ENCODE measurements at places on chromosomes 13 and 19.

GRCh38 chr19:7554990-7555864 is 19.7 kb downstream of the PNPLA6 start:
- no peak for DNase-seq

DNA sequence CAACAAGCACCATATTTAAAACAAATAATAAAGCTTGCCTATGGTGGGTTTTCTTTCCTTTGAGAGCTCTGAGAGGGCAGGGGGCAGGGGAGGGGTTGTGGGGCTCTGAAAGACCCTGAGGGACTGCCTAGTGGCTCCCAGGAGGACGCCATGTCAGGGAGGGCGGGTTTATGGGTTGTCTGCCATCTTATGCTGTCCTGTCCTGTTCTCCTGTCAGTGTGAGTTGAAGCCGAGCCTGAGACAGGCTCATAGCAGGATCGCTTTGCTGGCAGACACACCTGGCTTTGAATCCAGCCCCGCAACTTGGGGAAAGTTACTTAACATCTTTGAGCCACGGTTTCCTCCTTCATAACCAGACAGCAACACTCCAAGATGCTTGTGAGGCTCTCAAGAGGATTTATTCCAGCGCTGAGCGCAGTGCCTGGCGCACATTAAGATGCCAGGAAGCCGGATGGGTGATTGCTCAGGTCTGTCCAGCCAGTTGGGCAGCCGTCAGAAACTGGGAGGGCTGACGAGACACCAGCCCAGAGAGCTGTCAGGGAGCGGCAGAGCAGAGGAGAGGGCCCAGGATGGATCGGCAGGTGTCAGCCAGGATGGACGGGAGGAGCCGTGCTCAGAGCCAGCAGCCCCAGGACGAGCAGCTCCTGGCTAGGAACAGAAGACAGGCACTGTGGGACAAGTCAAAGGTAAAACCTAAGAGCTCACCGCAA is 36.8 kb upstream of the C1QTNF9 start:
- no peak for DNase-seq

GRCh38 chr19:51392701-51393100 is 2.3 kb upstream of the C19orf84 start:
- no peak for DNase-seq

- DNase-seq = no peak
Measured at GRCh38 chr13:43939086-43939485, 59.4 kb downstream of the LACC1 start.

DNA sequence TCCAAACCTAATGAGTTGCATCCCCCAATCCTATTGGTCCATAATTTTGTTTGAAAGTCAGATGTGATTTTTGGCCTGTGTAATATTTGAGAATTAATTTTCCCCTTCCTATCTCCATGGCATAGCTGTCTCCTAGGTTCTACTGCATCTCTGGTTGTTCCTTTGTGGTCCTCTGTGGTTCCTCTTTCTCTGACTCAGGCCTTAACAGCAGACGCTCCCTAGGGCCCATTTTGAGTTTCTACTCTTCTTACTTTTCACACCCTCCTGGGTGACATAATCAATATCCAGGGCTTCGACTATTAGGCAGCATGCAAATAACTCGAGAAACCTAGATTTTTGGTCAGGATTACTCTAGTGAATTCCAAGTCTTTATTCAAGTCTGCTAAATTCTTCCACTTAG is 160.7 kb downstream of the RFC3 start:
- no peak for DNase-seq

DNA sequence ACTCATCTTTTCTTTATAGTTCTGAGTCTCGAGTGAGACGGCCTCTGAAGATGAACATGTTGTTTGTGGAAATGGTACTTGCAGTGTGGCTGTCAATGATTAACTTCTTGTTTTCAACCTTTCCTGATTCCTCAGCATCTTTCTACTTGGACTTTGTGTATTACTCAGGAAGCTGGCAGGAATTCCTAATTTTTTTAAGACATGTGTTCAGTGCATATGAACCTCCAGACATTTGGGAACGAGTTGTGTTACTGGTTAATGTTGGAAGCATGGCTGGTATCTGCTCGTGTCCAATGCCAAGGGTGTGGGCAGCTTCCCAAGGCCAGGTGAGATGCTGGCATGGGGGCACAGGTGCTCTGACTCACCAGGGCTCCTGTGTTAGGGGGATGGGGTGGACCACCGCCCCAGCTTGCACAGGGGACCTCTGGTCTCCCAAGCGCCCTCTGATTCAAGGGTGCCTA is 61.1 kb upstream of the MCF2L start:
- DNase-seq = no peak

DNA sequence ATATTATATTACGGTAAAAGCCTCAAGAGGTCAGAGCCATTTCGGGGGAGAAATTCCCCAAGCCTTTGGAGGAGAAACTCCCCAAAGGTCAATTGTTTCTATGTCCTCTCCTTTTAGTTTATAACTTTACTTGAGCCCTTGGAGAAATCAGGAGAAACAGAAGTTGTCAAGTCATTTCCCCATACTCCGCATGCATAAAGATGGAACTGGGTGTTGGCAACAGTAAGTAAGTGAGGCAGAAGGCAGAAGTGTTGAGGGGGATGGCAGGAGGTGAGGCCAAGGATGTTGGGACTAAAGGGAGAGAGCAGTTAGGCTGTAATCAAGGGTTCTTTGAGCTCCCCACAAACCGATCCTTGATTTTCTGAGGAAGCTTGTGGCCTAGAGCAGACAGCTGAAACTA is 307.9 kb downstream of the ENOX1 start:
- no peak for DNase-seq

DNA sequence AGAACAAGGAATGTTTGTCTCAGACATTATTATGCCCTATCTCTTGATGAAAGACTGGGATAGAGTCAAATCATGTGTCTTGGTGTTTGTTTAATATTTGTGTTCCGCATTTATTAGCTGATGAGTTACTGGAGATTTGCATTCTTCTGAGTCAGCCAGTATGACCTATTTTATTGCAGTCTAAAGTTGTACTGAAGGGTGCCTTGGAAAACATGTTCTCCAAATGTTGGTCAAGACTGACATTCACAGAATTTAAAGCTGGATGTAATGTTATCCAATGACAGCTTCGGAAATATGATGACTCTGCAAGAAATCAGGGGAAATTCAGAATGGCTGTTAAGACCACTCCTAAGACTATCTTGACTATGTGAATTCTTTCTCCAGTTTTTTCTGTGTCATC is 134.0 kb downstream of the KCNRG start:
- no peak for DNase-seq

DNA sequence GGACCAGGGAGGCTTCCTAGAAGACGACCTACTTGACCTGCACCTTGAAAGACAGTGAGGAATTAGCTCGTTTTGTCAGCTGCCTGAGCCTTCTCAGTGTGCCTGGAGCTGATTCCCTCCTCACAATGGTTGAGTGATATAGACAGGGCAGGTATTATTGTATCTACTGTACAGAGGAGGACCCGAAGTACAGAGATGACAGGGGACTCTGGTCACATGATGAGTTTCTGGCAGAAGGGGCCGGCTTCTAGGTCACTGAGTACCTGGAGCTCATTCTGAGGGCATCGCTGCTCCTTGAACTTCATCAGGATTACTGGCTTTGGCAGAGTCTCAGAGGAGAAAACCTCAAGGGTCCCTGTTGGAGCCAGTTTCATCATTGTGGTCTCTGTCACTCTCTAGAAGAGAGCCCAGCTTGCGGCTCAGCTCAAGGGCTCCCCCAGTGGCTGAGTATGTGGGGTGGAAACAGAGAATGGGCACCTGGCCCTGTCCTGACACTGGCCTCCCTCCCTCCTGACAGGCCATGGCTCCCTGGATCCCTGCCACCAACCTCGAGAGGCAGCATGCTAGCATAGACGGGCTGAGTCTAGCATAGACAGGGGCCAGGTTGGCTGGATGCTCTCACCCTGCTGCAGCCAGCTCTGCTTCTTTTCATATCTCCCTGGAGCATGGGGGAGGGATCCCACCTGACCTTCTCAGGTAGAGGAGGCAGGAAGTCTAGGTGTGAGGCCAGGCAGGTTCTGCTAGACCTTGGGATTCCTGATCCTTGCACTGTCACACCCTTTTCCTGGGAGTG is 38.7 kb downstream of the NFIX start:
- DNase-seq = peak; percentile 49

DNA sequence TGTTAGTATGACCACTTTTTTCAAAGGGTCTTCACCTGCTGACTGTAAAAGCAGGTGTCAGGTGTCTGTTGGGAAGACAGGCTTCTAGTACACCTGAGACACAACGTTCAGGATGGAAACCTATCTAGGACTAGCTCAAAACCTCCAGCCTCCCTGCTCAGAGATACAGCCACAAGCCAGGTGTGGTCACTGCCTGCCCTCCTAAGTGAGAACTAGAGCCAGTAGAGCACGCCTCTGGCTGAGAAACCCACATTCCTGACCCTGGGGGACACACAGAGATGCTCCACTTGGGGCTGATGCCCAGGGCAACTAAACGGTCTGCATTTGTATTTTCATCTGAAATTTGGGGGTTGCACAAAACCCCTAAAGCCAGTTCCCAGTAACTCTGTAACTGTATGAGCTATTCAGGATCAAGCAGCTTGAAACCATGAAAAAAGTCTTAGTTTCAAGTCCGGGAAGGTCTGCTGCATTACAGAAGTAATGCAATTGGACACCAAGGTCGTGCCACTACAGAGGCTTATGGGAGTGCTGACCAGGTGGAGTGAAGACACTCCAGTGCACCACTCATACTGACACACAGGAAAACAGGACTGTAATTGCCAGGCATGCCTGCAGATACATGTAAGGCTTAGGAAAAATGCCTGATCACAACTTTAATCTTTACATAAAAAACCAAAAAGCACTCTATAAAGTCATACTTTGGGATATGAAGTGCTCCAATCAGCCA is 27.8 kb downstream of the ANKRD10 start:
- DNase-seq = no peak

GRCh38 chr13:78662467-78662866 is 3.5 kb upstream of the OBI1 start:
- DNase-seq = no peak

DNA sequence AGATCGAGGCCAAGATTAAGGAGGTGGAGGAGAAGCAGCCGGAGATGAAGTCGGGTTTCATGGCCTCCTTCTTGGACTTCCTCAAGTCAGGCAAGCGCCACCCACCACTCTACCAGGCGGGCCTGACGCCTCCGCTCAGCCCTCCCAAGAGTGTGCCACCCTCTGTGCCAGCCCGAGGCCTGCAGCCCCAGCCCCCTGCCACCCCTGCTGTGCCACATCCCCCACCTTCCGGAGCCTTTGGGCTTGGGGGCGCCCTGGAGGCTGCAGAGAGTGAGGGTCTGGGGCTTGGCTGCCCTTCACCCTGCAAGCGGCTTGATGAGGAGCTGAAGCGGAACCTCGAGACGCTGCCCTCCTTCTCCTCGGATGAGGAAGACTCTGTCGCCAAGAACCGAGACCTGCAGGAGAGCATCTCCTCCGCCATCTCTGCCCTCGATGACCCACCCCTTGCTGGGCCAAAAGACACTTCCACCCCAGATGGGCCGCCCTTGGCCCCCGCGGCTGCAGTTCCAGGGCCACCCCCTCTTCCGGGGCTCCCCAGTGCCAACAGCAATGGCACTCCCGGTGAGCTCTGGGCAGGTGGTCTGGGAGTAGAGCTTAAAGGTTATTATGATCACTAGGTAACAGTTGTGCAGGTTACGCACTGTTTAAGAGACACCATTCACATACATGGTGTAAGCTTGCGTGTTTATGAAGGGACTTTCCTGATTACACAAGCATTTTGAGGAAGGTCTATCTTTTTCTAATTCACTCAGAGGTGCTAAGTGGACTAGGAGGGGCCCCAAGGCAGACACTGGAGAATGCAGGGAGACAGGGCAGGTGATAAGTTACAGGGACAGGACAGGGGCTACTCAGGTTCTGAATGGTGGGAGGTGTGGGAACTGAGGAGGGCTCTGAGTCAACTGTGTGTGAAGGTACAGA is 8.7 kb downstream of the PRR12 start:
- no peak for DNase-seq

GRCh38 chr19:28727480-28728159 is 485.3 kb downstream of the UQCRFS1 start:
- DNase-seq = no peak

- DNase-seq = no peak
Measured at GRCh38 chr13:23945612-23946011, 48.3 kb upstream of the C1QTNF9B start.

DNA sequence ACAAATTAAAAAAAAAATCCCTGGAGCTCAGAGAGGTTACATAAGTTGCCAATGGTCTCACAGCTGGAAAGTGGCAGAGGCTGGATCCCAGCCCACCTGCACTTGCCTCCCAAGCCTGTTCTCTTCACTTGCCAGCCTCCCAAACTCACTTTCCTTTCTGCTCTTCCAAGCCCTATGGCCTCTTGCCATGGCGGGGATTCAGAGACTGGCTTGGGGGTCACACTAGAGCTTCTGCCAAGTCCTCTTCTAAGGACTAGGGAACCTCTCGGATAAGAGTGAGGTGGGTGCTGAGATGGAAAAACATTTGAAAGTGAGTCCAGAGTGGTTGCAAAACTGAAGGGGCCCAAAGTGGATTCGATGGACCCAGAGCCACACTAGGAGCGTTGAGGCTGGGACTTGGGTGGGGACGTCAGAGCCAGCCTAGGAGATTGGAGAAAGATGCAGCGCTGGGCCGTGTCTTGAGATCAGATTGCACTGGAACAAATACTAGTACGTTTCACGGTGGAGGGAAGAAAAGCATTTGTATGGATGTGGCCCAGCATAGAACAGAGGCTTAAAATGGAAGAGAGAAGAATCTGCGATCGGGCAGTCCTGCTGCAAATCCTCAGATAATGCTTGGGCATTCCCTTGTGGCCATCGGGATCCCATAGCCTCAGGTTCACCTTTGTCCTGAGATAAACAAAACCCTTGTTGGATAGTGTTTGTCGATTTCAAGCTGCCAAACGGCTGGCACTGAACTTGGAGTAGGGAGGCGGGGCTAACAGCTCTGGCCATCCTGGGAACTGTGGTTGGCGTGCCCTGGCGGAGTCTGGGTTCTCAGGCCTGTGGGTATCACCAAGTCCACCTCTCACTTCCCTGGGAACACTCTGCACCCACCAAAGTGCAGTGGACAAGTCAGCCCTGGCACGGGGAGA is 84.8 kb downstream of the ING1 start:
- no peak for DNase-seq

DNA sequence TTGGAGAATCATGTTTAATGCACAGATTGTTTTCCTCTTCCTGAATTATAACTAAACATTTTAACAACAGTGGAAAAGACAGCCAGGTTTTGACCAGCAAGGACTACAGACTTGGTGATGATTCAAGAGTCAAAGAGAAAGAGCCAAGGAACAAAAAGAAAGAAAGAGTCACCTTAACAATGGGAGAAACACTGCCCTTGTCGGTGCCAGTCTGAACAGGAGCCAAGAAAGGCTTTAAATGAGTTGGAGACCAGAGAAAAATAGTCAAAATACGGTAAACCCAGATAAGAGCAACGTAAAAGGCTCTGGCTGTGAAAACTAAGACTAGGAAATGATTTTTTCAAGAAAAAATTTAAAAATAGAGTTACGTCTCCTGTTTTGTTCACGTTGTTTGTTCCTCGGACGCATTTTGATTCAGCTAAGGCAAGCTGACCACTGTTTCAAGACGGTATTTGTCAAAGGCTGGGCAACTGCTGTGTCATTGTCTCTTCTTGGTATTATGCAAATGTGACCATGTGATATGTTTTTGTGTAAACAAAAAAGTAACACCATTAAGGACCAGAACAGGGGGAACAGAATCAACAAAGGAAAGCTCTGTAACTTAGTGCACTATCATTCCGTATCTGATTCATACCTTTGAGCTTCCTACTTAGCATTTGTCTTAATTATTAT is 634.5 kb downstream of the LIG4 start:
- DNase-seq = no peak

Measured in NCI-H446 treated with DMSO at 0.1 percent for 48 hours (cell line).